GM04503 (cell line): ENCODE measurements at places on chromosomes 1 and 21.

DNA sequence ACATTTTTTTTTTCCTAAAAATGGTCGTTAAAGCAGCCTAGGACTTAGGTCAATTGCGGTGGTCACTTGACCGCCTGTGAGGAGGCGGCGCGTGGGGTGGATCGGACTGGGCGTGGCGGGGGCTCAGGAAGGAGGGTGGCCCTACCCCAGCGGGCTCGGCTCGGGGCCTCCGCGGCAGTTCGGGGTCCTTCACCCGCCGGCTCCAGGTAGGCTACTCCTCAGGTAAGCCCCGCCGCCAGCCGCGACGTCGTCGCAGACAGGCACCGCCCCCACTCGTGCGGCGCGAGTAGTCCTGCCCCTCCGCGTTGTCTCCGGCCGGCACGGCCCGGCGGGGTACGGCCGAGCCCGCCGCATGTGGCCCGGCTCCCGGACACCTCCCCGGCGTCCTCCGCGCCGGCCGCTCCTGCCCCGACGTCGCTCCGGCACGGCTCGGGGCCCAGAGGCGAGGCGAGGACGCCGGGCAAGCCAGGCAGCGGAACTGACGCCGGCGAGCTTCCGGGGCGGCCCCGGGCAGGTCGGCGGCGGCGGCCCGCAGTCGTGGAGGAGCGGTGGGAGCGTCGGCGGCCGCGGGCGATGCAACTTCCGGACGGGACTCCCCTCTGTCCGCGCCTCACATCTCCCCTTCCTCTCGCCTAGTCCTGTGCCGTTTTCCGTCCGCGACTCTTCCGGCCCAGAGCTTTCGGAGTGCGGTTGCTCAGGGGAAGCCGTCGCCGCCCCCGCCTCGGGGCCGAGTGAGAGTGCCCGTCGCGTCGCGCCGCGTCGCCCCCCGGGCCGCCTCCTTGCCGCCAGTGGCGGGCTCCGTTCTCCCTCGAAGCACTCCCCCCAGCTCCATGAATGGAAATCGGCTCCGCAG lies at the start of gene AGO3:
TSS of gene AGO3 (plus strand) at position 513 of the 853 bp plus-strand sequence. CDS start at position 835, 322 bp downstream.
- no peak for DNase-seq

GRCh38 chr1:78045926-78046778 lies at the start of gene GIPC2:
TSS of gene GIPC2 (plus strand) at chr1:78045966. CDS start at chr1:78046095, 129 bp downstream.
- no peak for DNase-seq

GRCh38 chr1:153520818-153521476 lies 14.8 kb downstream of the S100A6 start:
- no peak for DNase-seq

DNA sequence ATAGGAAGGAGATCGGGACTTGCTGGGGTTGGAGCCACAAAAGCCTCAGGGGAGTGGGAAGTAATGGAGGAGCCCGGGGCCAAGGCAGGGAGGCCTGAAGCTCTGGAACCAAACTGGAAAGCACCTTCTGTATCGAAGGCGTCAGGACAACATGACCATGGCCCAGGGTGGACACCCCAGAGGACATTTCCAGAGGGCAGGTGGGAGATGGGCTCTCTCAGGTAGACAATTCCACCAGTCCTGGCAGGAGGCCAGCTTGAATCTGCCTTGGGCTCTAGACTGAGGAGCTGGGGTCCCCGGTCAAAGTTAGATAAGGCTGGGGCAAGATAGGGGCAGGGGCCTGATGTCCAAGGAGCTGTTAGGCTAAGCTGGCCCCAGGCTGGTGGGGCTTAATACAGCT lies 104.9 kb upstream of the EDN2 start:
- DNase-seq, result no peak

DNA sequence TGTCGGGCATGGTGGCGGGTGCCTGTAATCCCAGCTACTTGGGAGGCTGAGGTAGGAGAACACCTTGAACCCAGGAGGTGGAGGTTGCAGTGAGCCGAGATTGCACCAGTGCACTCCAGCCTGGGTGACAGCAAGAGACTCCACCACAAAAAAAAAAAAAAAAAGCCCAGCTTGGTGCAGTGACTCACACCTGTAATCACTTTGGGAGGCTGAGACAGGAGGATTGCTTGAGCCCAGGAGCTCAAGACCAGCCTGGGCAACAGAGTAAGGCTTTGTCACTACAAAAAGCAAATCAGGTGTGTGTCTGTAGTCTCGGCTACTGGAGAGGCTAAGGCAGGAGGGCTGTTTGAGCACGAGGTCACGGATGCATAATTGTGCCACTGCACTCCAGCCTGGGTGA lies 5.0 kb upstream of the H6PD start:
- DNase-seq, result no peak

DNA sequence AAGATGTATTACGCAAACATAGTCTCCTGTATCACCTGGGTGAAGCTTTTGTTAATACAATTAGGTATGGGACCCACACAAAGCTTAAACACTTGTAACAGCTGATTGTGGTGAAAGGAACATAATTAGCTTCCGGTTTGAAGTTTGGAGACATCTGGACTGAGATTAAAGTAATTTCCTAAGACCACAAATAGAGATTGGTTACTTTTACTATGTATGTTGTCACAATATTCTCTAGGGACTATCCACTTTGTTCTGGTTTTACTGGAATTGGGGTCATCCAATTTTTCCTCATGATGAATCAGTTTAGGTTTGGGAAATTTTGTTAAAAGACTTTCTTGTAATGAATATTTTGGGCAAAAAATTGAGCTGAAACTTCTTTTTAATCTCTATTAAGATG lies 71.8 kb upstream of the SAMSN1 start:
- no peak for DNase-seq

GRCh38 chr1:93778457-93778856 lies 96.8 kb upstream of the BCAR3 start:
- DNase-seq, result no peak

DNA sequence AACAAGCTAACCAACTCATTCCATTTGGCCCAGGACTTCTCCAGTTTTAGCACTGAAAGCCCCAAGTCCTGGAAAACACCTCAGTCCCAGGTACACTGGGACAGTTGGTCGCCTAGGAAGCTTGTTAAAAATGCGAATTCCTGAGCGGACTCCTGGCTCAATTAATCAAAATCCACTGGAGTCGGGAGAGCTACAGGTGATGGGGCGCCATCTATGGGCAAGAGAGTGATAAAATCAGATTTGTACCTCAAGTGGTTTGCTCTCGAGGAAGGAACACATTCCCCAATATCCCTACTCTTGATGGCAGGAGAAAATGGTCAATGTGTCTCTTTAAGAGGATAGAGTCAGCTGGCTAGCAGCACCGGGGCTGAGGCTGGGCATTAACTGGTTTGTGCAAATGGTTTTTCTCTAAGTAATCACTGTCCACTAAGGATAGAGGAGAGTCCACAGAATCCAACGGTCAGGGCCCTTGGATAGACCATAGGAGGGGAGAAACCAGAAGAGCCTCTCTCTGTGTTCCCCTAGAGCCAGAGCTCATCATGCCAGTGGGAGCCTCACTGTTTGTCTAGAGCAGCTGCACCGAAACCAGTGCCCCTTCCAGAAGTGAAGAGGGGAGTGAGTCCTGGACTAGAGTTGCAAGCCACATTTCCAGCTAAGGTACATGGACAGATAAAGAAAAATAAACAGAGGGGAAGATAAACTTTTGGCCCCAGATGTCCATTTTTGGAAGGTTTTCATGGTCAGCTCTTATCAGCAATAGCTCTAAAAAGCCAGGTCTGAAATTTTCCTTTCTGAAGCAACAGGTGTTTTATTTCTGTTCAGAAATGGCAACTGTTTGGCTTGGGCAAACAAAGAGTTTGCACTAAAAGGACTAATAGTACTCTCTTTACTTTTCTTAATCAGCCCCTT lies 148.5 kb downstream of the TENT5C start:
- DNase-seq, result no peak

- no peak for DNase-seq
These were observed 737.8 kb upstream of the PTBP2 start for GRCh38 chr1:95983831-95984230.

DNA sequence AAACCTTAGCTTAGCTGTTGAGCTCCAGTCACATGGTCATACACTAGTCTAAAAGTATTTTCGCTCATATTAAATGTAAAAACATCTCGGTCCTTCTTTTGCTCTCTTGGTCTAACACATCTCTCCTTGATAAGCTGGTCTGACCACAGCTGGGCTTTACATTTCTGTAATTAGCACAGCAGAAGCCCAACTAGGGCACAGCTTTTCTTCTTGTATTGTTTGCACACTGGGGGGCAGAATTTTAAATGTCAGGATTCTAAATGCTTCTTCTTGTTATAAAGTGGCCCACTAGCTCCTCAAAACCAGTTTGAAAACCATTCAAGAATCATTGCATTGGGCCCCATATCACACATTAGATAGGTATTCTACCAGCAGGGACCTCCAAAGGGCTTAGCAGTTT lies 289.1 kb upstream of the PKN2 start:
- no peak for DNase-seq

DNA sequence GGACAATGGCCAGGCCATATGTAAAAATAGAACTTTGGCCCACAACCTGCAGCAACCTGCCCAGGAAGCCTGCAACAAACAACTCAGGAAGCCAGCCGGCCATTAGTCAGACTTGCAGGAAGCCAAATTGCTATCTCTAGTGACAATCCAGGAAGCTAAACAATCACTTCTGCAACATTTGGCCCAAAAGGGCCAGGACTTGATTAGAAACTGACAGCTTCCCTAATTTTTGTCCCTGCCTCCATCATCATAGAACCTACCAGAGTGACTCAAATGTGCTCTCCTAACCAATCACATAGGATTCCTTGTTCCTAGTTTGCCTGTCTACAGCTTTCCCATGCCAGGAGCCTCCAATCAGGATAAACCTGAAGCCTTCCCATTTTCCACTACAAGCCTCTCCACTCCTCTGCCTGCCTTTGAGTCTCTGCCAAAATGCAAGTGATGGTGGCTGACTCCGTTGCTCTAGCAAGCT lies 639.3 kb downstream of the PTPRU start:
- no peak for DNase-seq

GRCh38 chr1:32128479-32128878 lies 20.6 kb downstream of the KPNA6 start:
- no peak for DNase-seq

- DNase-seq, result no peak
These were observed 38.4 kb upstream of the TENT5C start for GRCh38 chr1:117567435-117567834.
